ENCODE measurements at places on chromosomes 2 and 18. TPM values are rescaled to one million over a fixed set of nuclear protein-coding genes. Genes with fewer than 3 reads are reported as not detected.

The TCF23 gene
- not detected for total RNA-seq

The BOLL gene
- not detected for total RNA-seq

The EFHD1 gene
- total RNA-seq, result 1.9 TPM

The C2orf78 gene
- total RNA-seq, result not detected

The SCN9A gene
- 2.8 TPM for total RNA-seq

The FOXD4L1 gene
- total RNA-seq, result 0.40 TPM

The CDK15 gene
- not detected for total RNA-seq

The GPR17 gene
- total RNA-seq, result 0.12 TPM

The ATP6V1B1 gene
- total RNA-seq, result 2.6 TPM

The ZNF532 gene
- total RNA-seq, result 22.4 TPM
